ENCODE measurements at places on chromosomes 1 and 21.

GRCh38 chr1:37420456-37420855 is 53.9 kb upstream of the ZC3H12A start:
- DNase-seq = no peak

DNA sequence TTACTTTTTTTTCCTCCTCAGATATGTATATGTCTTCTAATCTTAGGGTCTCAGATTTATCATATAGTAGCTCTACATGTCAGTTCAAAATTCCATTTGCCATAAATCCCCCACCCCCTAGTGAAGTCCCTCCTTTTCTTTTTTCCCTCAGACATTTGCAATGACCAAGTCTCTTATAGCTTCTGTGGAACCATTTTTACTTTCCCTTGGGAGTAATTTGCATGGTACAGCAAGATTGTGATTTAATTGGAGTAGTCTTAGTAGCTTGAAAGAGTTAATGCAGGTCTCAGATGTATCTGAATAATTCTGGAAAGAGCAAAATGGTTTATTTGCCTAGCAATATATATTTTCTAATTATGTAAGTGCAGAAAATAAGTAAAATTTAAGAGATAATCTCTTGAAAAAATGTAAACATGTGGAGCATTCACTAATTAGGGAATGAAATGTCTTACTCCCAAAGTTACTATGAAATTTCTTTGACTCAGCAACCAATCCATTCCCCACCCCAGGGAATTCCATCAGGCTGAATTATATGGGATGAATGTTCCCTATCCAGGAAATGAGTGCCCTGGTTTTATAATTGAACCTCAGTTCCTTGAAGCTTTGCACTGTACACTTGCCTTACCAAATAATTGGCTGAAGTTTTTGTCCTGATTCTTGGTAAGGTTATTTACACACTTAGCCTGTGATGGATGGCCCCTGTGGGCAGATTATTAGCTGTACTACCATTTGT is 267.0 kb downstream of the DNM3 start:
- no peak for DNase-seq

DNA sequence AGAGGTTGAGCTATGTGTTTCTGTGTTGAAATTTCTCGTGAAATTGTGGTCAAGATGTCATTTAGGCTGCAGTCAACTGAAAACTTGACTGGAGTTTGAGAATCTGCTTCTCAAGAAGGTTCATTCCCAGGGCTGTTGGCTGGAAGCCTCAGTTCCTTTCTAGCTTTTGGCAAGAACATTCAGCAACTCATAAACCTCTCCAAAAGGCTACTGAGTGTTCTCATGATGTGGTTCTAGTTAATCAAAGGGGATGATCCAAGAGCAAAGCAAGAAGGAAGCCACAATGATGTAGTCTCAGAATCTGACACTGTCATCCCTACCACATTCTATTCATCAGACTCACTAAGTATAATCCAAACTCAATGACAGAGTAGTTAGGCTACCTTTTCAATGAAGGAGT is 66.6 kb downstream of the SPATA6 start:
- DNase-seq = no peak

- DNase-seq = no peak
These were observed 25.5 kb upstream of the CAP1 start for GRCh38 chr1:40014812-40015594.
